Motor neuron (in vitro differentiated cells): ENCODE measurements at places on chromosomes 12 and 14. TPM values are rescaled to one million over a fixed set of nuclear protein-coding genes. Genes with fewer than 3 reads are reported as not detected.

The FAM186B gene
- 0.64 and 0.67 TPM in 2 replicates for total RNA-seq

The TAC3 gene
- not detected in 2 replicates for total RNA-seq

DNA sequence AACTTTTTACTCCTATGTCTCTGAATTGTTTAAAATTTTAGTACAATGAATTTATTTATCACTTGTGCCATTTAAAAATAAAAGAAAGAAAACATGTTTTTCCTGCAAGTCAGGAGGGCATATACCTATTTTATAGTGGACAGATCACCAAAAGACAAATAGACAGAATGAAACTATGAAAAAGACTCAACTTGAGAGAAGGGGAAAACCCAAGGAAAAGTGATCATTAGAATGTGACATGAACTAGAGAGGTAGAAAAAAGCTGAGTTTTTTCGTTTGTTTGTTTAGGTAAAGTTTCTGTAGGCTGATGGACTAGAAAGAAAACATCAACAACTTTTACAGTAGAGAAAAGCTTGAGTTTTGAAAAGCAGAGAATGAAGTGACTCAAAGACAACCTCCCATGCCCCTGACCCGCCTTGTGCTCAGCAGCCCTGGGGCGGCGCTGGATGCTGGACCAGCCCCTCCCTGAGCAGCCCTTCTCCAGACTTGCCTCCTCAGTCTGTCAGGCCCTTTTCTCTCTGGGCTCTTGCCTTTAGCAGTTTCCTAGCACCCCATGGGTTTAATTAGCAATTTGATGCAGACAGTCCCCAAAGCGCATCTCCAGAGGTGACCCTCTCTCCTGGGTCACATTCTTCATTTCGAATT is 95.1 kb upstream of the ARID2 start:
- no peak for ATAC-seq

GRCh38 chr12:111624540-111624939 is 25.4 kb upstream of the ATXN2 start:
- ATAC-seq, result no peak

DNA sequence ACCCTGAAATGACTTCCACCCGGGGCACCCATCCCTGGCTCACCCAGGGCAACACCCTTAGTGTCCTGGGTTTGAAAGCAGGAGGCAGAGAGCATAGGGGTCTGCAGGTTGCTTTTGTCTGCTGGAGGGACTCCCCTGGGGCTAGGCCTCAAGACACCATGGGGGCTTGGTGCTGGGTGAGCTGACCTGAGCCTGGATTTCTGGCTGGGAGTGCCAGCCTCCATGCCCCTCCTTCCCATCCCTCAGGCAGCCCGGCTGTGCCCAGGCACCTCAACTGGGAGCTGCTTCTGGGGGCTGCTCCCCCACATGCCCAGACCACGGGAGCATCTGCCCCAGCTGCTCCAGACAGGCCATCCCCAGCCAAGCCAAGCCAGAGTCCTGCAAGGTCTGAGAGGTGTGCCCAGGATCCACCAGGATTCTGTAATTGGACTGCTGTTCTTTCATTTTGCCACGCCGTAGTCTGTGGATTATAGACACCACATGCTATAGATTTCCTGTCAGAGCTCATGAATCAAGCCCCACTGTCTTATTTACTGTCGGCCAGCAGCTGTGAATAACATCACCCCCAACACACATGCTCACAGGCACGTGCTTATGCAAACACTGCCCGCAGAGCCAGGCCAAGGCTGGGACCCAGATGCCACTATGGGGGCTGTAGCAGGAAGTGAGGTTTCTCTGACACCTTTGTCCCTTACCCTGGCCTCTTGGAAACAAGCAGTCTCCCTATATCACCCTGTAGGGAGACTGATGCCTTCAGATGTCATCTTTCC is 29.4 kb upstream of the ESRRB start:
- ATAC-seq, result peak; percentile 87

DNA sequence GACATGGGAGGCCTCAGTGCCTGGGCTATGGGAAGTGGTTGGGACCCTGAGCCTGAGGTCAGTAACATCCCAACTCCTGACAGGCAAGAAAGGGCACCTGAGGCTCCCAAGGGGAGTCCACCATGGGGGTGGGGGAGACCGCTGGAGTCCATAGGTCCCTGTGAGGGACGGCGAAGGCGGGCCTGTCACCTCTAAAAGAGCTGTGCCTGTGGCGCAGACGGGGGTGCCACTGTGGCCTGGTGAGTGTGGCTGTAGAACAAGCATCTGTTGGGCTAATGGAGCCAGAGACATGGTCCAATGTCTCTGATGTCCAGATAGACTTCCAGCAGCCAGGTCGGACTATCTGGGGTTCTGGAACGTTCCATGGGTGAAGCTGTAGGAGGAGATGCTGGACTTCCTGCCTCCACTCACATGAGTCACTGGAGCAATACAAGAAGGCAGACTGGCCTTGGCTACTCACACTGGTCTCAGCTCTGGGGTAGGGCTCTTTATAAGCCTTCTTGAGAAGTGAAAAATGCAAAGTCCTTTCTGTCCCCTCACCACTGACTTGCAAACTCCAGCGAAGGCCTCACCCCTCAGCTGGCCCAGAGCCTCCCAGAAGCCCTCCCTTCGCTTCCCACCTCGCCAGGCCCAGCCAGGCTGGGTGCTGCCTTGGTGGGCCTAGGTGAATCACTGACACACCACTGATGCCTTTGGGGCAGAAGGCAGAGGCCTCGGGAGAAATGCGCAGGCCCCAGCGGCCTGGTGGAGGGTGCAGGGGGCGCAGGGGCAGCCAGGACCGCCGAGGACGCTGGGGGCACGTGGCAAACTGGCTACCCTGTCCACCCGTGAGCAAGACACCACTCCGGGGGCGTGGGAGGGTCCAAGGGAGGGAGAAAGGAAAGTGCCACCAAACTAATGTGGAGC is 1.1 kb upstream of the TRAF3 start:
- peak; percentile 15 for ATAC-seq
